GM12878 (cell line): ENCODE measurements at places on chromosomes 2 and 18.

- no peak for DNase-seq
Observed at GRCh38 chr2:230849633-230850357, 14.9 kb upstream of the ITM2C start.

DNA sequence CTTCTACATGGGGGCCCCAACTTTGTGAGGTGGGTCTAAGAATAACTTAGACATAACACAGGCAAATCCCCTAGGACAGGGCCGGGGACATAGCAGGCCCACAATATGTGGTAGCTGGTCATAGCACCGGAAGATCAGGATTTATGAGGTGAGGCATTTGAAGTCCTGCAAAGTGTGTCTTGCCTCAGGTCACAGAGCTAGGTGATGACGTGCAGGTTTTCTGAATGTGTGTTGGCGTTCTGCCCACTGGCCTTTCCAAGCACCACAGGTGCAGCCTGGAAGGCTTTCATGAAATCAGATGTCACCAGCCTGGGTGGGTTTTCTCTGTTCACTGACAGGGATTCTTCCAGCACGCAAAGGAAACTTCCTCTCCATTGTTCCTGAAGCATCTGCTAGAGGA lies 119.1 kb downstream of the LRATD1 start:
- no peak for DNase-seq

GRCh38 chr2:210620456-210620855 lies 64.1 kb downstream of the CPS1 start:
- DNase-seq: no peak

GRCh38 chr2:151919786-151920185 lies 91.6 kb upstream of the ARL5A start:
- DNase-seq: no peak

GRCh38 chr2:120984046-120984445 lies 248.4 kb downstream of the GLI2 start:
- no peak for DNase-seq

DNA sequence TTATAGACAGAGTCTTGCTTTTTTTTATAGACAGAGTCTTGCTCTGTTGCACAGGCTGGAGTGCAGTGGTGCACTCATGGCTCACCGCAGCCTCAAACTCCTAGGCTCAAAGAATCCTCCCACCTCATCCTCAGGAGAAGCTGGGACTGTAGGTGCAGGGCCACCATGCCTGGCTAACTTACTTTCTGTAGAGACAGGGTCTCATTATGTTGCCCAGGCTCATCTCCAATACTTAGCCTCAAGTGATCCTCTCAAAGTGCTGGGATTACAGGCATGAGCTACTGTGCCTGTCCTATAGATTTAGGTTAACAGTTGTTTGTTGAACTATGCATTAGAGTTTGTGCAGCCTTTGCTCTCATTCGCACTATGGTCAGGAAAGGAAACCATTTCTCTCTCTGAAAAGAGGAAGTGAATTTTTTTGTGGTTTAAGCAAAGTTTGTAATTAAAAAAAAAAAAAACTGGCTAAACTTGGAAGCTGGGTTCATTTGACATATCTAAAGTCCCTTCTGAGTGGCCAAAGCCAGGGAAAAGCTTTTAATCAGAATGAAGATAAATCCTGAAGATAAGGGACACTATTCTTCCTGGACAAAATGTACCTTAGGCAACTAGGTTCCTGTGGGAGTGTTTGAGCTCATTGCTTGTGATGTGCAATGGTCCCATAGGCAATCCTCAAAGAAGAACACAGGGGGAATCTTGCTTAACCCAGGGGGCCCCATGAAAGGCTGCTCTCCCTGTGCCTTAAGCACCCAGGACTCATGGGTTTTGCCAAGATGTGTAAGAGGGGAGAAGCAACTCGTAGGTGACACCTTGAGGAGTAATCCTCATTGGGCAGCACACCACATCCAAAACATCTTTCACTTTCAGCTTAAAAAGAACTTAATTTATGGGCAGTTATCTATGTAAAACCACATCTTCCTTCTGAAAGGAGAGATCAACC lies 201.7 kb downstream of the MREG start:
- peak; percentile 90 for DNase-seq

DNA sequence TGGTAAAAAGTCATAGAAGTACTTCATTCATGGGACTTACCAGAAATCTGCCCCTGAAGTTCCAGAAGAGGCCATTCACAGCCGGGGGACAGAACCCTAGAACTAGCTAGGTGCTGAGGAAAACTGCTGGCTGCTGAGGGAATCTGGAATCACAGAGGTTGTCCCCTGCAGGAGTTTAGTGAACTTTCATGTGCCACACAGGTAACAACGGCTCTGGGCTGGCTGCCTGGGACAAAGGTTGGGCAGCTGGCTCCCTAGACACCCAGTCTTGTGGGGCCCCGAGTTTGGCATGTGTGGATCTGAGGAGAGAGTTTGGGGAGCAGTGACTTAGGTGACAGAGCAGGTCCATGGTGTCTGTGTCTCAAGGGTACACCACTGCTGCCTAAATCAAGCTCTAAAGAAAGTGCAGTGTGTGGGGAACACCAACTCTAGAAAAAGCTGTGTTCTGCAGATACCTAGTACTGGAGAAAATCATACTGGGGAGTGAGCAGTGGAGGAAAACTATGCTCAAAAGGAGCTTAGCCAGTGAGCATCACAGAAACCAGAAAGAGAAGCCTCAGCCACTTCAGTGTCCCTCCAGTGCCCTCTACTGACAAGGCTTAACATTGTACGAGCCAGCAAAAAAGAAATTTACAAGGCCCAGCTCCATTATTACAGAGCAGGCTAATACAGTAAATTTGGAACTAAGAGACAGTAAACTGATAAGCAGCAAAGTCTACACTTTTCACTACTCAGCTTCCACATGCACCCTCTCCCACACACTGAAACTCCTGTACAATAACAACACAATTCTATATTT lies 15.2 kb downstream of the GALNT3 start:
- DNase-seq: no peak

DNA sequence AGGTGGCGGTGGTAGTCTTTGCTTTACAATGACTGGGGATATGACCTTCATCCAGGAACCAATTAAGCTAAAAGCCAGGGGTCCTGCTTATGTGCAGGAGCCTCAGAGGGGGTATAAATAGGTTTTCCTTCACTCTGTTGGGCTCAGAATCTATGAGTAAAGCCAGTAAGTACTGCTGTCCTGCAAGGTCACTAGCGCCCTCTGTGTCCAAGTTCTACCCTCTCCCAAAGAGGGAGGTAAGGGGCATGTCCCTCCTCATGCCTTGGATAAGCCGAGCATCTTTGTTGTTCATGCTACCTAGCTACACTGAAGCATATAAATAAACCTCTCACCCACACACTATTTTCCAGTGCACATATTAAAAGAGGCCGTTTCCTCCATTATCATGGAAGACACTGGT lies 79.4 kb downstream of the SPRED2 start:
- DNase-seq: no peak

- no peak for DNase-seq
Observed at GRCh38 chr2:238139196-238140039, 950 bp downstream of the KLHL30 start.

GRCh38 chr2:26770986-26771586 lies 7.0 kb downstream of the SLC35F6 start:
- no peak for DNase-seq

- no peak for DNase-seq
Observed at GRCh38 chr2:1515073-1515430, 101.8 kb downstream of the TPO start.

GRCh38 chr2:189982780-189983394 lies 79.6 kb downstream of the MSTN start:
- DNase-seq: no peak

- DNase-seq: no peak
Observed at GRCh38 chr2:44650796-44651195, 289.0 kb downstream of the CAMKMT start.

DNA sequence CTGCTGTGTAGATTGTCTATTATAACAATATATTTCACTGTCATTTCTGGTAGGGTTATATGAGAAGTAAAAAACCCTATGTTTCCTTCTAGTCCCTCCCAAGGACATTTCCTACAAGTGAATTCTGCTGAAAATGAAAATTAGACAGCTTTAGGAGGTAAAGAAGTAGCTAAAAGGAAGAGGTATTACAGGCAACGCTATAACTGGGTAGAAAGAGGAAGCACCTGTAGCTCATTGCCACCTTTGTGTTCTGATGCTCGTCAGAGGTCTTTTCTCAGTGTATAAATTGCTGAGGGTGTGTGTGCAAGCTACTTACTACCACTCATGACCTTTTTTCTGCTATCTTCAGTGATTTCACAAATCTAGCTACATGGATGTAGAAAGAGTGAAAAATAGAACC lies 1.4 kb downstream of the DNAJC10 start:
- no peak for DNase-seq

- no peak for DNase-seq
Observed at GRCh38 chr2:95385570-95385984, 16.9 kb upstream of the FAHD2A start.

GRCh38 chr2:43579275-43579981 lies 16.4 kb downstream of the THADA start:
- DNase-seq: no peak

- DNase-seq: no peak
Observed at GRCh38 chr18:30527226-30527625, 515.3 kb downstream of the DSC3 start.

GRCh38 chr2:80078290-80079036 lies 226.1 kb downstream of the LRRTM1 start:
- DNase-seq: no peak

- DNase-seq: no peak
Observed at GRCh38 chr2:48600204-48600813, 17.3 kb upstream of the GTF2A1L start.

- DNase-seq: no peak
Observed at GRCh38 chr2:26355038-26355995, 8.7 kb upstream of the ADGRF3 start.

DNA sequence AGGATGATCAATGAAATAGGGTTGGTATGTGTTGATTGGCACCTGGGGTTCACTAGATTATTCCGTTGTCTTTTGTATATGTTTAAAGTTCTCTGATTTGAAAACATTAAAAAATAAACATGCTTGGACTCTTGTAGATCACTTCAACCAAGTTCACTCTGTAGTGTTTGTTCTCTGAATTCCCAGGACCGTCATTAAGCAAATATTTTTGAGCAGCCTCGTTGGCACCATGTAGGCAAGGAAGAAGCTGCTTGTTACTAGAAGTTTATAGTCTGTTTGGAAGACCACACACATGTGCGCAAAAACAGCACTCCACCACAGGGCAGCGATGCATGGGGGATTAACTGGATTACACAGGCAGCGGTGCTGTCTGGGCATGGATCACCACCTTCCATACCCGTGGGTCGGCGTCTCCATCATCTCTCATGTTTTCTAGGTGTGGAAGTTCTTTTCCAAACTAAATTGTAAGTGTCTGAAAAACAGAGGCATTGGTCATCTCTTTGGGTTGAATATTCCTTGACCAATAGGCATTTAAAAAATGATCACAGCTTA lies 212.2 kb downstream of the FHOD3 start:
- DNase-seq: no peak

GRCh38 chr2:65638443-65638842 lies 206.0 kb upstream of the SPRED2 start:
- no peak for DNase-seq

- no peak for DNase-seq
Observed at GRCh38 chr2:194938066-194938465, 719.0 kb upstream of the SLC39A10 start.

DNA sequence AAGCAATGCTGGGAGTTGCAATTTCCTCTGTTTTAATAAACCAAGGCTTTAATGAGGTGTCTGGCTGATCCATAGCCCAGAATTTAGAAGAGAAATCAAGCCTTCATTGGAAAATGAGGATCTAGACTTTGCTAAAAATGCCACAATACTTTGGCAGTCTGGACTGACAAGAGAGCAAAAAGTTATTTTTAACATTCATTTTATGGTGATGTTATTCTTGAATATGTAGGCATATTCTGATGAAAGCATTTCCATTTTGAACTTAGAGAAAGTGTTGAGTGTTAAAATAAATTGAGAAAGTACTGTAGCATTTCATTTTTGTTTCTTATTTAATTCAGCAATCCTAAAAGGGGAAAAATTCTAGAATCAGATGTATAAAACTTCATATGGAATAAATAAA lies 151.8 kb upstream of the HNMT start:
- no peak for DNase-seq

DNA sequence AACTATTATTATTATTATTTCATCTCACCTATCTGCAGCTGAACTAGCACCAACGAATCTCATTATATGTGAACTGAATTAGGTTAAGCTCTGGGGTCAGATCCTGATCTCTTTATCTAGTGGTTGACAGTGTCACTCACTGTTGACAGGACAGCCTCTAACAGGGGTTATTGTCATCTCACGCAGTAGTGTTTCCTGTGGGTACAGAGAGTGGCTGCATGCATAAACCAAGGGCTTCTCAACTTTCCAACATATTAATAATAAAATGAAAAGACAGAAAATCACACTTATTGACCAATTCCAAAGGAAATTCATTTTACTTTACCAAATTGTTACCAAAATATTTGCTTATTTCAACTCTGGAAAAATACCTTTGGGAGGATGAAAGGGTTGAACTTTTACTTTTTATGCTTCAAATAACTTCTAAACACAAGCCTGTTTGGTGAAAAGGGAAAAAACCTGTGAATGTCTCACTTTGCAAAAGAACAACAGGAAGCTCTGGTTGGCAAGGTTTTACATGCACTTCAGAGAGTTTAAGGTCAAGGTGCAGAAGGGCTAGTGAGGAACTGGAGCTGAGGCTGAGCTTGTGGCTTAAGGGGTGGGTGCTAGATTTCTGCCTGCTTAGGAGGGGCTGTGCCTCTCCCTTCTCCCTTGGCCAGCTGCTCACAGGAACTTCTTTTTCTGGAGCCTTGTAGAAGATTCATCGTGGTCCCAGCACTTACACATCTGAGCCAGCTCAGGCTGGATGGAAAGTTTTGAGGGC lies 72.6 kb downstream of the CTAGE1 start:
- DNase-seq: no peak

GRCh38 chr2:109450574-109451273 lies 163.0 kb downstream of the SEPTIN10 start:
- DNase-seq: no peak

GRCh38 chr18:59610546-59611140 lies 86.6 kb downstream of the CCBE1 start:
- no peak for DNase-seq

DNA sequence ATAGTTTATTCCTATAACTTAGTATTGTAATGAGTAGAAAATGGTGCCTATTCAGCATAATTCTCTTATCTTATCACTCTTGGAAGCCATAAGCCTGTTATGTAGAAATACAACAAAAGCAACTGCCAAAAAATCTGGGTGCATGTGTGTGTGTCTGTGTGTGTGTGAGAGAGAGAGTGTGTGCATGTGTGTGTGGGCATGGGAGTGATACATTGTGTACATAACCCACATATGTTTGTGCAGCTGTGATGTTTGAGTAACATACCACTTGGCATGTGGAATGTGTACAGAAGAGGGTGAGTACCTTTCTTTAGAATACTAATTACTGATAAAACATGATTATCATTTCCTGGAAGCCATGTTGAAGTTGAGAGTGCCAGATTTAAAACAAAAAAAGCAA lies 642.3 kb upstream of the SYT4 start:
- DNase-seq: no peak

GRCh38 chr2:171316220-171316619 lies 117.6 kb downstream of the METTL8 start:
- no peak for DNase-seq

GRCh38 chr2:36889795-36890194 lies 76.5 kb downstream of the STRN start:
- DNase-seq: no peak
